Hematopoietic multipotent progenitor cell (in vitro differentiated cells): ENCODE measurements at places on chromosomes 16 and 17.

DNA sequence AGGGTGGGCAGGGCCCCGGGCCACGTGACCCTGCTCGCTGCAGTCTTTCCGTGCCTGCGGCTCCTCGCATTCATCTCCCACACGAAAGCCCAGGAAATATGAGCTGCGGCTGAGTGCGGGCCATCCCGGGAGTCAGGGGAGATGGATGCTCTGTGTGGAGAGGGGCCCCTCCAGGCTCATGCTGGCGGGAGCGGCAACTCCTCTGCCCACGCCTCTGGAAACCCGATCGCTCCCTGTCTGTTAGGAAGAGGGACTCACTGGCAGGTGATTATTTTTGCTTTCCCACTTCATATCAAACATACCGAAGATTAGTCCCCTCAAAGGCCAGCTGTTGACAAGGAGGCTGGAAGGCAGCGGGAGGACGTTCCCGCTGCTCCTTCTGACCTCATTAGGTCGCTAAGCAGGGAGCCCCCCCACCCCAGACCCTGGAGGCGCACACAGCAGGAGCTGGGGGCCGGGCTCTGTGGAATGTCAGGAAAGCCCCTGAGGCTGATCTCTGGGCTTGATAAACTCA is 228.5 kb downstream of the FOXL1 start:
- DNase-seq, result no peak

- DNase-seq, result no peak
Observed at GRCh38 chr16:20865420-20866131, 34.6 kb downstream of the DCUN1D3 start.

GRCh38 chr17:49399995-49400394 is 14.7 kb downstream of the PHB1 start:
- no peak for DNase-seq

DNA sequence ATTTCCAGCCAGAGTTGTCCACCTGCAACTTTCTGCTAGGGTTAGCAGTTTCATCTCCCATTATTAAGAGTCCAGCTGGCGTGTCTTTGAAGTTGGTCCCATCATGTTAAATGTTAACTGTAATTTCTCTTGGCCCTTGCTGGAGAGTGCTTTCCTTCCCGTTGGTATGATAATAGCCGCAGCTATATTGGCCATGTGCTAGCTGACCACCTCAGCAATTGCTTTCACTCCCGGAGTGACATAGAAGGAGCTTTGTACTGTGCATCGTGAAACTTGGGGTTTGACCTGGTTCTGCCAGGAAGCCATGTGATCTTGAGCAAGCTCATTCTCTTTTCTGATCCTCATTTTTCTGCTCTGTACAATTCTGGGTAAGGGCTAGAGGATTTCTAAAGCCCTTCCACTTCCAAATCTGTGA is 81.0 kb upstream of the TBX2 start:
- DNase-seq, result no peak
